ENCODE measurements at places on chromosomes 7 and 10.

- no peak for DNase-seq
Observed at GRCh38 chr7:22782616-22783232, 39.9 kb downstream of the TOMM7 start.

GRCh38 chr7:113084496-113085172, 2.0 kb downstream of the GPR85 start:
- no peak for DNase-seq

GRCh38 chr10:19977097-19977521, 160.9 kb downstream of the PLXDC2 start:
- no peak for DNase-seq

DNA sequence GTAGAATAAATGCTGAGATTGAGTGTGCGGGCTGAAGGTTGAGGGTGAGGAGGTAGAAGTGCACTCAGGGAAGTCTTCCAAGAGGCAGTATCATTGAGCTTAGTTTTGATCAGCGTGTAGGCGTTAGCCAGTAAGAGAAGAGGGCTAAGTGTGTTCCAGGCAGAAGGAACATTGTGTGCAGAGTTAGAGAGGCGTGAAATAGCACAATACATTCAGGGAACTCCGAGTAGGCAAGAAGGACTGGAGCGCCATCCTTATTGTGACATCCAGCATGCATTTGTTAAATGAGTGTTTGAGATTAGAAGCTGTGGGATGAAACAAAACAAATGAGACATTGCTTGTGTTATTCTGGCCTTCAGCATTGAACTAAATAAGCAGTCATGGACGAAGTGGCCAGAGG, 140.9 kb upstream of the MKLN1 start:
- no peak for DNase-seq

DNA sequence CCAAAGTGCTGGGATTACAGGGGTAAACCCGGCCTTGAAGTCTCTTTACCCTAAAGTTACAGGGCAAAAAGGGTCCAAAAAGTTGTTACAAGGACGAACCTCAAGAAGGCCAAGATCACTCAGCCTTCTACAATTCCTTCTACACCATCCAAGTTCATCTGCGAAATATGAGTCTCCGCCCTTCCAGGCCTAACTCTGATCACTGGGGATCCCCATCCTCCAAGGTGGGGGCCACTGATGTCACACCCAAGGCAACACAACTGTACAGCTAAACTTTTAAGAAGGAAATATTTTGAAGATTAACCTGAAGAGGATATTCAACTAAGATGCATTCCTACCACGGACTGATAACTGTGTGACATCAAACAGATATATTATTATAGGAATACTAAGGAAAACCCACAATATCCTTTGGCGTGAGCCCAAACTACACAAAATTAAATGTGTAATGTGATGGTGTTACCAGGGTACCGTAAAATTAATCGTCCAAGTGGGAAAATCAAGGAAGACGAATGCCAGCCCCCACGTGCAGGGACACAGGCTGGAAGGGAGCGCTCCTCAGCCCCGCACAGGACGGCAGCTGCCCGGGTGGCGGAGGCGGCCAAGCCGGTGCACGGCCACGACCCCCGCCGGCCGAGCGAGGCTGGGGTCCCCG, 1.0 kb downstream of the PAXIP1 start:
- DNase-seq: no peak

GRCh38 chr7:143023047-143023446, 3.9 kb downstream of the OR9A2 start:
- no peak for DNase-seq

DNA sequence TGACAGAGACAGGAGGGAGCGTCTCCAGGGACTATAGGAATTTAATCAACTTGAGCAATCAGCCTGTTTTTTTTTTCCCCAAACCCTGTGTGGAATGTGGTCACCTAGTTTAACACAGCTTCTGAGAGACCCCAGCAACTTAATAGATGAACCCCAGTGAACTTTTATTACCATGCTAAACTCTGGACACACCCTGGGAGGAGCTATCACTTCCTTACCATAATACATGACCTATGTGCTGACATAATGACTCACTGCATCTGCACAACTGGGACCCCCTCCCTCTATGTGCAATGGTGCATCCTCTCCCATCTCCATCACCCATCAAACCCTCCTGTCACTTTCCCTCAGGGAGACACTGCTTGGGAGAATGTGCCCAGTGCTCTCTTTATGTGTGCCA, 83.7 kb downstream of the EPC1 start:
- no peak for DNase-seq

- no peak for DNase-seq
Observed at GRCh38 chr10:110059925-110060324, 52.1 kb downstream of the ADD3 start.

GRCh38 chr10:16689696-16690095, 127.5 kb downstream of the RSU1 start:
- no peak for DNase-seq

- DNase-seq: no peak
Observed at GRCh38 chr7:140571538-140572122, 69.0 kb downstream of the DENND2A start.

- no peak for DNase-seq
Observed at GRCh38 chr7:91656541-91657482, 223.7 kb downstream of the MTERF1 start.

GRCh38 chr7:79291498-79291865, 162.0 kb downstream of the MAGI2 start:
- no peak for DNase-seq

GRCh38 chr10:124164264-124164663, 70.9 kb upstream of the CHST15 start:
- no peak for DNase-seq

DNA sequence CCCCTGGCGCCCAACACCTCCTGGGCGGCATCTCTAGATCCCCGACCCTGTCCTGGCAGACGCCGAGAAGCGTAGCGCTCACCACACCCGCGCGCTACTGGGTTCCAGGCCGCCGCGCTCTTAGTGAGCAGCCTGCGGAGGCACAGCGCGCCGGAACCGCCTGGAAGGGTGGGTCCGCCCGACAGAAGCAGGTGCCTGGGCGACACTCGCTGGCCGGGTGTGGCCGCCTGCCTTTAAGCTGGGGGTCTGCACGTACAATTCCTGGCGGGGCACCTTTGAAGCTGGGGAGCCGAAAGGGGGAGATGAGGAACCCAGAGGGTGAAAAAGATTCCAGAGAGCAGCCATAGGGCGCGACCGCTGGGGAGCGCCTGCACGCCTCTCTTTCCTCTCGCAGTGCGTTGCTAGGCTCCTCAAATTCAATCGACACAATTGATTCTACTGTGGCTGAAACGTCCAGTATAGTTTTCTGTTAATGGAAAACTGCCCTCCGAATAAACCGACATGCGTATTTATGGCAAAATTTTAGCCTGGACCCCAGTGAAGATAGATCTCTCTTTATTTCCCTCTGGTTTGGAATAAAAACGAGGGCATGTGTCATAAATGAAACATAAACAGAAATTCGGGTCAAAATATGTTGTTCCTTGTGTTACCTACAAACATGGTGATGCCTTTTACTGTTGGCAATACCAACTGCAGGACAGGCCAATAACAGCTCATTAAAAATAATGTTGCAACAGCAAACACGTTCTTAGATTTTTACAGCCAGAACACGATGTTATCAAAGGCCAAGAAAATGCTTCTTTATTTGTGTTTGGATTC, 4.6 kb downstream of the HMX3 start:
- no peak for DNase-seq

- no peak for DNase-seq
Observed at GRCh38 chr7:112116358-112116757, 89.8 kb downstream of the DOCK4 start.

DNA sequence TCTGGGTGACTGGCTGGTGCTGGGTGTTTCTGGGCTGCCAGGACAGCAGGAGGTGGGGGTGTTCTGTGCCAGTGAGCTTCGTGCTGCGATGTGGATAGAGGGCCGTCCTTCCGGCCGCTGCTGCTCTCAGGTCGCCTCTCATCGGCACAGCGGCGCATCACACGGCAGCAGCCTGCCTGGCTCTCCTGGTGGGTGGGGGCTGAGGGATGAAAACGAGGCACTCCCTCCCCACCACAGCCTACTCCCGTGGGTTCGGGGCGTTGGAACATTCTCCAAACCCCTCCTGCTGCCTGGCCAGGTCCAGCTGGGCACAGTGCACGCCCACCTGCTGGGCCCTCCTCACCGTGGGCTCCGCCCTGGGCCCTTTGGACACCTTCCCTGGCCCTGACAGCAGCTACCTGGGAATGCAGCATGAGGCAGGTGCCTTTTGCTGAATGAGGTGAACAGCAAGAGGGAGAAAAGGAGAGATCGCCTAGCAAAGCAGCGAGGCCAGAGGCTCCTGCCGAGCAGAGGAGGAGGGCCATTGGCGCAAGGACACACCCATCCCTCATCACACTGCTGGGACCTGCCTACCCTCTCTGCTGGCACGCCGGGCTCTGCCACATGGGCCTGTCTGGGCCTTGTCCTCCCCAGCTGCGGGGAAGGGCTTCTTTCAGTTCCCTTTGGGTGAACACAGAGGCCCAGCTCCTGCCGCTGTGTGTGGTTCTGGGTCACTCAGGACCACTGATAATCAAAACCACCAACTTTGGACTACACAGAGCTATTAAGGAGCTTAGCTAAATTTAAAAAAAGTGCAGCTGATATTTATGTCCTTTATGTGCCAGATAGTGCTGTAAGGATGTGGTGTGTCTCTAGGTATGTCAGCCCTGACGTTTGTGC, 33.4 kb downstream of the INPP5A start:
- DNase-seq: no peak

All from cortex of kidney (tissue), 1 donor.